Epithelial cell of prostate (primary cell): ENCODE measurements at places on chromosomes 2 and 18.

DNA sequence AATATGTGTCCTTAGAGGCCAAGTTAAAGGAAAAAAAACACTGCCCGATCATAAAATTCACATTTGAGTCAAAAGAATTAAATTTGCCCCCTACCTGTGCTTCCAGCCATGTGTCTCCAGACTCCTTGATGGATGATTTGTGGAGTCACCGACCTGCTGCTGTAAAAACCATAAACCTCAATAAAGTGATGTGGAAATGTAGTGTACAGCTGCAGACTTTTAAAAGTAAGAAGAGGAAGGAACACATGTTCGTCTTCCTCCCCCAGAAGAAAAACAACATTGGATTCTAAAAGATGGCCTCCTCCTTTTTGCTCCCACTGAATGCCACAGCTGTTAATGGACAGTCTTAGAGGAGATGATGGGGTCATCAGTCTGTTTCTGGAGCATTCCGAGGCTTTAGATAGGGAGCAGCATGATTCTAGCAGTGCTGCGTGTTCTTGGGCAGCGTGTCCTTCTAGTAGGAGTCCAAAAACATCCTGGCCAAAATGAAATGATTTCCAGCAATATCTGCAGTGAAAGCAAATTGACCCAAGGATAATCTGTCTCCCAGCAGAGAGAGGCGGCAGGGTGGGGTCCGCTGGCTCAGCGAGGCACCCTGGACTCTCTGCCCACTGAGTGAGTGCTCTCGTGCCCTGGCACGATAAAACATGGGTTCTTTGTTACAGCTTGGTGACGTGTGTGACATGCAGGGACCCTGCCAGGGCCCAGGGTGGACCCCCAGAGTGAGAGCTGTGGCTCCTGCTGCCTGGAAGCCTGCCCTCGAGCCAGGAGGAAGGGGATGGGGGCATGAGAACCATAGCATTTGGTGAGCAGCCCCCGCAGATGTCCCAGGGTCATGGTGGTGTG, 196.1 kb downstream of the FAM210A start:
- no peak for DNase-seq

DNA sequence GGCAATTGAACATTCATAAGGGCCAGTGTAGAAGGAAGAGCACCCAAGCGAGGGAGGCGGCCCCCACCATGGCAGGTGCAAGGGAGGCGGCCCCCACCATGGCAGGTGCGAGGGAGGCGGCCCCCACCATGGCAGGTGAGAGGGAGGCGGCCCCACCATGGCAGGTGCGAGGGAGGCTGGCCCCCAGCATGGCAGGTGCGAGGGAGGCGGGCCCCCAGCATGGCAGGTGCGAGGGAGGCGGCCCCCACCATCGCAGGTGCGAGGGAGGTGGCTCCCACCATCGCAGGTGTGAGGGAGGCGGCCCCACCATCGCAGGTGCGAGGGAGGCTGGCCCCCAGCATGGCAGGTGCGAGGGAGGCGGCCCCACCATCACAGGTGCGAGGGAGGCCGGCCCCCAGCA, 24.7 kb upstream of the GPC1 start:
- DNase-seq, result no peak

DNA sequence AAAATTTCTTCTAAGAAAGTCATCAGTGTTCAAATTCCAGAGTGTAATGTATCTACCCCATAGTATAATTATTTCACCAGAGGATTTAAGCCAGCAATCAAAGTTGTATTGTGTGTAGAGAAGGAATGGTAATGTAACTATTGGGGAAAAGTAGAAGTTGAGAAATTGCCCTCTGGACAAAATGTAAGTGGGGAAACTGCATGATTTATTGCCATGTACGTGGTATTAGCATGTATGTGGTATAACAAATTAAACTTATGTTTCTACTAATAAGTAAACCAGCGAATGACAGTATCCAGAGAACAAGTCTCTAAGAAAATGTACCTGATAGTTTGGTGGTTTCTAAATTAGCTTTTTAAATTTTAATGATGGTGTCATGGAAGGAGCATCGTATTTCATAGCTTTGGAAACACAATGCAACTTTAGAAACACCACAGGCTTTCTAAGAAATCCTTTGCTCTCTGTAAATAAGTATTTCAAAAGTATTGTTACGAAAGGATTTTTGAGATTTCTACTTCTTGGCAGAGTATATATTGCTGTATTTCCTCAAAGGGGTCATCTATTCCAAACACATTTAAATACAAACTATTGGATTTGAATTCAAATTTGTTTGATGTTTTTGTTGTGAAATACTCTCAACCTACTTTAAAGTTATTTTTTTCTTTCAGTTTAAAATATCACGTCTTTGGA, 1018.9 kb upstream of the ZEB2 start:
- DNase-seq, result no peak

DNA sequence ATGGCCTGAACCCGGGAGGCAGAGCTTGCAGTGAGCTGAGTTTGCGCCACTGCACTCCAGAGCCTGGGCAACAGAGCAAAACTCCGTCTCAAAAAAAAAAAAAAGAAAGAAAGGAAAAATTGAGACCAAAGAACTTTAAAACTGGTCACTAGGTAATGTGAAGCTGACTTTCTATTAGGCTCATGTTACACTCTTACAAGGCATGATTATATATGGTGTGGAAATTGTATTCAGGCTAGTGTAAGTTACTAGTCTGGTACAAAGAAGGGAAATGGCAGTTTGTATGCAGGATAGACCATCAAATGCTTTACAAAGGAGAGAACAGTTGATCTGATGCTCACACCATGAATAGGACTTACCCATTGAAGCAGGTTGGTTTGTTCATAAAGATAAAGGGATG, 35.4 kb upstream of the ARMC9 start:
- DNase-seq, result no peak

- no peak for DNase-seq
Measured at GRCh38 chr18:61917818-61918217, 25.0 kb upstream of the RNF152 start.

DNA sequence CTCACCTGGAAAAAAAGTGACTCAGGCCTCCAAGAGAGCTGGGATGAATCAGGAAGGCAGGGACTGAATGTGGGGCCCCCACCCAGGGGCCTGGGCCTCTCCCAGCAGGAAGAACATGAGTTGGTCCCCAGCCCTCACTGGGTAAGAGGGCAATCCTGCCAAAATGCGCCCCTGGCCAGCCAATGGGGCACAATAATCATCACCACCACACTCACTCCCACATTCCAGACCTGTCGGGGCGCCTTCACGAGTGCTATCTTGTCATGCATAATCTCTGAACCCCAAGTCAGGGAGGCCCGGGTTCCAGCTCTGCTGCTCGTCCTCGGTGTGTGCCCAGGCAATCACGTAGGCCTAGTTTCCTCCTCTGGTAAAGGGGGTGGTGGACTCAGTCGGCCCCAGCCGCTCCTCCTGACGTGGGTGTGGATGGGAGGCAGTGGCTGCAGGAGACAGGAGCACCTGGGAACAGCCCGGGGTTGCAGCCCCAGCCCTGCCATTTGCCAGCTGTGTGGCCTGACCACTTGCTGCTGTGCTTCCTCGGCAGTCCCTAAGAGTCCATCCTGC, 115.1 kb downstream of the CYP26B1 start:
- no peak for DNase-seq

DNA sequence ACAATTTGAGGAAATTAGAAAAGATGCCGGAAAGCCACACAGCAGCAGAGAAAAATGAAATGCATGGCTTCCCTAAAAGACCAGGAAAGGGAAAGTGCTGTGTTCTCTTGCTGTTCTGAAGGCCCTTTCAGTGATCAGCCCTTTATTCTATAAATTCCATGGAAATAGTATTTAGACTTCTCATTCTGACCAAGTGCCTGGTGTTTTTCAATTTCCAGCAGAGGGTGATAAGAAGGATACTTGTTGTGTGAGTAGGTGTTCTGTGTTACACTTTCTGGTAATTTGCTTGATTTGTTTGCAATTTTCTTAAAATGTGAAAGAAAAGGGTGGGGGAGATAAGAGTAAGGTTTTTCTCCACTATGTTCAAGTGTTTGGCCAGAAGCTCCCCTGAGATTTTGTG, 504.5 kb downstream of the IRS1 start:
- DNase-seq, result no peak

- DNase-seq, result no peak
Measured at GRCh38 chr2:179890666-179891065, 29.3 kb upstream of the ZNF385B start.

GRCh38 chr18:26526128-26526965, 22.0 kb downstream of the KCTD1 start:
- DNase-seq, result no peak

GRCh38 chr2:67463810-67464209, 66.7 kb downstream of the ETAA1 start:
- peak; percentile 97 for DNase-seq

- peak; percentile 49 for DNase-seq
Measured at GRCh38 chr18:7872569-7872968, 305.5 kb downstream of the PTPRM start.

DNA sequence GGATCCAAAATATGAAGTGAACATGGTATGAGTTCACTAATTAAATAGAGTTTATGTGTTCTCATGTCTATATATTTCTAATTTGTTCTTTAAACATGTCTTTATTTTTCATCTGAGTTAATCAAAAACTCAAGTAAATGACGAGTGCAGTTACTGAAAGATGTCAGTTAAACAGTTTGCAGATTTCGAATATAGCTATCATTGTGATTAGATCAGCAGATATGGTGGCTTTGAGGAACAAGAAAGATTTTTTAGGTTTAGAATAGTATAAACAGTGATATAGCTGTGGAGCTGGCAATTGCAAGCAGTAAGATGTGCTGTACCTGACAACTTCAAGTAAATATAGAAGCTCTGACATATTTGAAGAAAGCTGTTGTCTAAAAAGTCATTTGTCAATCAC, 49.7 kb downstream of the TANK start:
- DNase-seq, result no peak

GRCh38 chr2:74991977-74992376, 33.5 kb downstream of the POLE4 start:
- peak; percentile 34 for DNase-seq

DNA sequence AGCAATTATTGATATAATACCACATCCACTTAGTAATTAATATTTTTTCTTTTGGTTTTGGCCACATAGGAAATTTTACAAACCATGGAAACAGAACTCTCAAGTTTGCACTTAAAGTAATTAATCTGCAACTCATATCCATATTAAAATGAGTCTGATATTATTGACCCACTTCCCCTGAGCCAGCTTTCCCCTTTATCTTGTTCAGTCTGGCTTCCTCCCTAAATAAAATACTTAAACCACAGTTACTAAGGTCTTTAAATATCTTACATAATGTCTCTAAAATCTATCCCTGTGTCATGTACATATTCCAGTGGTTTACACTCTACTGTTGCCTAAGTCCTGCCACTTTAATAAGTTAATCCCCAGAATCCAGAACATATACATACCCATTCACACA, 564.9 kb upstream of the FSHR start:
- DNase-seq, result no peak

DNA sequence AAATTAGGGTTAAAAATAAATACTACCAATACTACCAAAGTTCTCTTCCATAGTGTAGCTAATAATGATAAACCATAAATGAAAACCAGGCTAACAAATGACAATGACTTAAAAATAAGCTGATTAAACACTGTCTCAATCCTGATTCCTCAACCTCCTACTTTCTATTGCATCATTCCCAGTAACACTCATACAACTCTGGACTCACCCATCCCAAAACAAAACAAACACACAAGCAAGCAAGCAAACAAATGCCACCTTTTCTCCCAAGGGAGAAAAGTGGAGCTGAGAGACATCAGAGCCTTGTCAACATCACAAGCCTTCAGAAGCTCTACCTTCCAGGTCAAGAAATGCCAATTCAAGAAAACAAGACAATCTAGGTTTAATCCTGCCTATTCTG, 620.7 kb downstream of the NYAP2 start:
- no peak for DNase-seq

DNA sequence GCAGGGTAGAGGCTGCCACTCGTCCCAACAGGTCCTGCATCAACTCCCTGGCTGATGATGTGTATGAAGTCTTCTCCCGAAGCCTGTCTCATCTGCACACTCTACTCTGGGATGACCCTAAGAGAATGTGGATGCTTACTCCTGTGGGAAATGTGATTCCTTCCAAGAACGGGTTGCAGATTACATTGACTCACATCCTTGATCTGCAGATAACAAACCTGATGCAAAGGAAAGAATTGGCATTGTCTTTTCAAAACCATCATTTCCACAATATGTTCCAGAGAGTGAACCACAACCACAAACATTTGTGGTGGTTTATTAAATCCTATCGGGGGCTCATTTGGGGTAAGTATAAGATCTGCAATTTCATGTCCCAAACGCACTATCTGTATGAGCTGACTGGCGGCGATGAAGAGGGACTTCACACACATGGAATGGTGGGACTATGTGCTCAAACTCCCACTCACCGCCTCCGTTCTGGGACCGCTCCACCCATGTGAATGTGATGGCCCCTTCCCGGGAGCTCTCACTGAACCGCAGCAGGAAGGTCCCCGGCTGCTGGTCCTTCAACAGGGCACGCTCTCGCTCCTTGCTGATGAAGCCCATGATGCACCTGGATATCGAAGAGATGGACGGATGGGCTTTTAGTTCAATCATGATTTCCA, 35.5 kb downstream of the STAT1 start:
- no peak for DNase-seq

DNA sequence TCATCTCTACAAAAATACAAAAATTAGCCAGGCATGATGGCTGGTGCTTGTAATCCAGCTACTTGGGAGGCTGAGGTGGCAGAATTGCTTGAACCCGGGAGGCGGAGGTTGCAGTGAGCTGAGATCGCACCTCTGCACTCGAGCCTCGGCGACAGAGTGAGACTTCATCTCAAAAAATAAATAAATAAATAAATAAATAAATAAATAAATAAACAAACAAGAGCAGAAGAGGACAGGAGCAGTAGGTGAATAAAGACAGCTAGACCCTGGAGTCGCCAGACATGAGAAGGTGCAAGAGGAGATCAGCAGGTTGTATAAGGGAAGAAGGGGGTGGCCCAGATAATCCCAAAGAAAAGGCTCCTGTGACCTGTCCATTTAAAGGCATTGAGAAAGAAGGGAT, 12.3 kb downstream of the LAMA1 start:
- no peak for DNase-seq

GRCh38 chr2:182164686-182165085, 179.0 kb downstream of the PPP1R1C start:
- DNase-seq, result no peak

GRCh38 chr2:181076658-181077057, 96.3 kb downstream of the UBE2E3 start:
- DNase-seq, result no peak

DNA sequence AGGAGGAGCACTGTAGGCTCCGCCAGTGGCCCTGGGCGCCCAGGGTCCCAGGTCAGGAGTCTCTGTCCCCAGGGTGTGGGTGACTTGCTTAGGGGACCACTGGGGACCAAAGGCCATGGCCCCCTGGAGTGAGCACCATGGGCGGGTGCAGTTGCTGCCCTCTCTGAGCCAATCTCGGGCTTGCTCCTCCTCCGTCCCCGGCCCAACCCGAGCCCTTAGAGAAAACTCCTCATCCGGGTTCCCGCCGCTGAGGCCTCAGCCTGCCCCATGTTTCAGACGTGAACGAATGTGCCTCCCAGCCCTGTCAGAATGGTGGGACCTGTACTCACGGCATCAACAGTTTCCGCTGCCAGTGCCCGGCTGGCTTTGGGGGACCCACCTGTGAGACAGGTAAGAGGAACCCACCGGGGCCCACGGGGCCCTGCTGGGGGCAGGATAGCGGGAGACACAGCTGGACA, 38.6 kb downstream of the SNED1 start:
- DNase-seq, result no peak
